Stimulated activated CD4-positive, alpha-beta T cell treated with anti-CD3 and anti-CD28 coated beads, TNF-alpha, amount 100 ng/mL, for 24 hours (primary cell): ENCODE measurements at places on chromosomes 5 and 9.

GRCh38 chr9:135046739-135047350, 40.6 kb upstream of the OLFM1 start:
- DNase-seq: no peak

DNA sequence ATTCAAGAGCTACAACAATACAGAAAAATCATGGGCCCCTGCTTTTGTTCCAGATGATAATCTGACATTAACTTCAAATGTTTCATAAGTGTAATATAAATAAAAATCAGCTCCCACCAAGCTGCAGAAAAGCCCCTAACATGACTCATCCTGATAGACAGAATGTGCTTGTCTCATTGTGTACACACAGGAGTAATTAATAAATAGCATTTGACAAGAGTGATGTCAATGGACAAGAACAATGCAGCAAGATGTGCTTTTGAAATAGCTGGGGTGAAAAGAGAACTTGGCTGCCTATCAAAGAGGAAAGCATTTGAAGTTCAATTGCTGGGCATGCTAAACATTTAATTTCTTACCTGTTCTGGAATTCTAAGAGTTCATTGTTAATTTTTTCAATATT, 79.2 kb downstream of the DNAH5 start:
- no peak for DNase-seq

- no peak for DNase-seq
Observed at GRCh38 chr5:16502866-16503265, 37.3 kb upstream of the ZNF622 start.

- no peak for DNase-seq
Observed at GRCh38 chr5:77310494-77311213, 100.2 kb downstream of the PDE8B start.

DNA sequence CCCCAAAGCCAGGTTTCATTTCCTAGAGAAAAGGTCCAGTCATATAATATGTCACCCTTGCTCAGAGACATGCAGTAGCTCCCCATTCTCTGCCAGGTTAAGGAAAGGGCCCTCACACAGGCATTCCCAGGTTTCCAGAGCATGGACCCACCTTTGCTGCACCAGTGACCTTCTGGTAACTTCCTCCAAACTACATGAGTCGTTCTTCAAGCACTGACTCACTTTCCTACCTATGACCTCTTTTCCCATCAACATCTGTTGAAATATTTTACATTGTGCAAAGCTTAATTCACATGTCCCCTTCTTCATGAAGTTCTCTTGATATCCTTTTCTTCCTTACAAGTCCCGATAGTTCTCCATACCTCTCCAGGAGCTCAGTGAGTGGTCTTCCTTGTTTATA, 25.9 kb downstream of the SH3TC2 start:
- DNase-seq: no peak

GRCh38 chr5:10538789-10539686, 24.8 kb upstream of the ANKRD33B start:
- DNase-seq: no peak

GRCh38 chr9:120974921-120975320, 48.3 kb upstream of the TRAF1 start:
- DNase-seq: no peak

DNA sequence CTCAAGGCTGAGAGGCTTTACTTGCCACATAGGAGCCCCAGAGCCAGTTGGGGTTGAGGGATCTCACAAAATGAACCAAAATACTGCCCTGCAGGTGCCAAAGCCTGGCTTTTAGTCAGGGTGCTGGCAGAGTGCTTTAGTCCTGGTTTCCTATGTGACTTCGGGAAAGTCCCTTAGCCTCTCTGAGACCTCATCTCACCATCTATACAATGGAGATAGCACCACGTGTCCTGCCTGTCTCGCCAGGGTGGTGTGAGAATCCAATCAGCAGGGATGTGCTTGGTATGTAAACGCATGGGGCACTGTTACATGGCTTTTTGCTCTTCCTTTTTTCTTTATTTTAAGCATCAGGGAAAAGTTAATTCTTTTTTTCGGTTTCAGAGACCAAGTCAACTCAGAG, 68.3 kb downstream of the SHB start:
- no peak for DNase-seq

GRCh38 chr9:78777747-78778146, 480.8 kb downstream of the PSAT1 start:
- no peak for DNase-seq

DNA sequence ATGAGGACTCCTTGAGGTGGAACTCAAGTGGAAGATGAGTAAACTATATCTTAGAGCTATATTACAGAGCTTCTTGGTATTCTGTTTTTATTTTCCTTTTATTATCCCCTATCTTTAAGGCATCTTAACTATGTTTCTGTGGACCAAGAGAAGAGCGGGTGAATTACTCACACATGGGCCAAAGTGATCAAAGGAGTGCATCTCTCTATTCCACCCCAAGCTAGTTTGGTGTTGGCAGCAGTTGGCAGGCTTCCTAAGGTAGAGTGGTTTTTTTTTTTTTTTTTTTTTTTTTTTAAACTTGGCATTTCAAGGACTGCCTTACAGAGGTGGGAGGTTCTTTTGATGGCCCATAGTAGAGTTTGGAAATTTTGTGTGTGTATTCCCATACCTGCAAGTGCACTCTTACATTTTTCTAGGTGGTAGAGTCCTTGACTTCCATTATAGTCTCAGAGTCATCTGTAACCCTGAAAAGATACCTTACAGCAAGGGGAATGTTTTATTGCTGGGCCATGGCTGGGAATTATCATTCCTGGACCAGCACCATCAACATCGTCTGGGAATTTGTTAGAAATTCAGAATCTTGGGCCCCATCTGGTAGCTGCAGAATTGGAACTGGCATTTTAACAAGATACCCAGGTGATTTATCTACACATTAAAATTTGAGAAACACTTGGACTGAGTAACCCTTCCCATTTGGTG, 51.0 kb downstream of the ARHGAP26 start:
- no peak for DNase-seq

GRCh38 chr5:78025540-78025939, 249.4 kb upstream of the TBCA start:
- DNase-seq: no peak
